ENCODE measurements at places on chromosomes 4 and X.

DNA sequence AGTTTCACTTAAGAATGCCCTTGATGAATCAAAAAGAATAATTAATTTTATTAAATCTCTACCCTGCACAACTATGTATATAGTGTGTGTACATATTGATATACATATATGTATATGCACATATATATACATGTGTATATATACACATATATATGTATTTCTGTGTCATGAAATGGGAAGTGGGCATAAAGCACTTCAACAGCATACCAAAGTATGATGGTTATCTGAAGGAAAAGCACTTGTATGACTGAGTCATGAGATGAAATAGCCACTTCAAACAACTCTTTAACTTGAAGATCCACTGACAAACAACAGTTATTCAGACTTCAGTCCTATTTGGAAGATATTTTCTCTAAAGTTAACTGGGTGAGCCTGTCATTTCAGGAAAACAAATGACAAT, 16.3 kb downstream of the RNF128 start:
- DNase-seq: no peak

GRCh38 chr4:71907782-71908181, 123.9 kb upstream of the GC start:
- DNase-seq: no peak

GRCh38 chr4:159764343-159764952, 661.6 kb downstream of the RAPGEF2 start:
- peak; percentile 76 for DNase-seq

GRCh38 chr4:108888769-108889168, 125.9 kb upstream of the ETNPPL start:
- no peak for DNase-seq

DNA sequence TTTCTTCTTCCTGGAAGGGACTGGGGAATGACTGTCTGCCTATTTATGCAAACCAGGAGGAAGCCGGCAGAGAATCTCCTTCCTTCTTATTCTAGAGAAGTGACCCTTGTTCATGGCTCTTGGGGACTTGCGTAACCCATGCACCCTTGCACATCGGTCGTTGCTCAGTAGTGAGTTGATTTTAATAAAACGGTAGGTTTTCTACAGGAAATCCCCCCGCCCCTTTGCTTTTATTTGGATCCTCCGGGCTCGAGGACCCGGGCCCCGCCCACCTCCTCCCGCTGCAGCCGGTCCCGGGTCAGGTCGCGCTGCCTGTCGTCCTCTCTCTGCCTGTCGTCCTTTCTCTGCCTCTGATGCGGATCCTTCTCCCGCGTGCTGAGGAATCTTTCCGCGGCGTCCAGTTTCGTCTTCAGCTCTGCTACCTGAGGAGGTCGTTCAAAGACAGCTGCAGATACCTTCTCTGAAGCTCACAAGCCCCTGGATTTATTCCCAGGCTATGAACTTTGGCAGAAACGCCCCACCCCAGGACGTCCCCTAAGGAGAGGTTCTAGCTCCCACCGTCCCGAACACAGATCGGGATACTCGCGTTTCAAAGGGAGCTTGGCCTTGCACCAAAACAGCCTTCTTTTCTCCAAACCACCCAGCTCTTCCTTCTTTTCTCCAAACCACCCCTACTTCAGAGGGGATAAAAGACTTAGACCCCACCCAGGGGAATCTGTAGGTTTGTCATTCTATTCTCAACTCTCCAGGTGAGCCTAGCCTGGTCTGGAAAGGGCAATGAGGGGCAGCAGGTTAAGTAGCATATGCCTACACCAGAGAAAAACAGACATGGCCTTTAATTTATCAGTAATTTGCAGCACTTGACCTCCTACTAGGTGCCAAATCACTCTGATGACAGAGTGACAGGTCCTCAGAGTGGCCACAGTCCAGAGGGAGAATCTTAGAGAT, 7.0 kb downstream of the TNIP3 start:
- DNase-seq: peak; percentile 52

All from NCI-H82 (cell line).